ENCODE measurements at places on chromosomes 4 and X.

GRCh38 chr4:169050284-169050683, 40.2 kb upstream of the CBR4 start:
- DNase-seq, result no peak

- no peak for DNase-seq
Measured at GRCh38 chr4:8019396-8020365, 80.0 kb upstream of the AFAP1 start.

DNA sequence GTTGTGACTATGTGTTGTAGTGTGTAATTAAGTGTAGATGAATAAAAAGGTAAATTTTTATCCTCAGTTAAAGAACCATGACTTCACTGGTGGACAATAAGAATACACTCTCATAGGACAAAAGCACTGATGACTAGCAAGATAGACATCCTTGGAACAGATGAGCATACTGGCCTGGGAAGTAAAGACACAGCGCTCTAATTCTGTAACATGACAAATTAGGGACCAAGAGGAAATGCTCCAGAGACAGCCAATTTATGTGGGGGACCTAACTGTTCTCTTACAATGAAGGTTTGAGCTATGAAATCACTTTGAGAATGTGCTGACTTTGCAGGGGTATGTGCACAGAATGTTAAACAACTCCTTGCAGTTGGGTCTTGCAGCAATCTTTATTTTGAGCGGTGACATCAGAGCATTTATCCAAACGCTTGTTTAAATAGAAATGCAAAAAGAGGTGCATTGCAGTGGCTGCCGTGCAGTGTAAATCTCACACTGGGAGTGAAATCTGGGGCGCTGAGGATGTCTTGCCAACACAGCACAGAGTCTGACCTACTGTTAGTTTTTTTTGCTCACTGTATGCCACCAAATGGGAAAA, 109.3 kb downstream of the MAGEC2 start:
- DNase-seq, result no peak

- no peak for DNase-seq
Measured at GRCh38 chr4:185742766-185743165, 69.2 kb downstream of the SORBS2 start.

GRCh38 chr4:13710246-13710885, 82.8 kb upstream of the BOD1L1 start:
- DNase-seq, result no peak

DNA sequence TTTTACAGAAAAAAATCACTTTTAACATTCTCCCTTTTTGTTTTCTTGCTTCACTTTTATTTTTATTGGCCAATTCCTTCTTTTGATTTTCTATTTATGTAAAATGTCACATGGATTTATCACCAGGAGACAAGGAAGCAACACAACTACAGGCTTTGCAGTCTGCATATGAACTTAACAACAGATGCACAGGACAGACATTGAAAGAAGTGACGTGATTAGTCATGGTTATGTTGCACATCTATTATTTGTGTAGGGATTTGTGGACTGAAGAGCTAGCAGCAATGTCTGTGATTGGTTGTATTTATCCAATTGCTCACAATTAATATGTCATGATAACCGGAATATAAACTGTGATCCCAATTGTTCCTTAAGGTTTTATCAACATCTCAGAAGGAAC, 147.8 kb upstream of the KLF3 start:
- DNase-seq, result no peak

GRCh38 chrX:106397788-106398538, 213.8 kb upstream of the RADX start:
- no peak for DNase-seq

GRCh38 chr4:15234856-15235126, 193.0 kb upstream of the C1QTNF7 start:
- no peak for DNase-seq

DNA sequence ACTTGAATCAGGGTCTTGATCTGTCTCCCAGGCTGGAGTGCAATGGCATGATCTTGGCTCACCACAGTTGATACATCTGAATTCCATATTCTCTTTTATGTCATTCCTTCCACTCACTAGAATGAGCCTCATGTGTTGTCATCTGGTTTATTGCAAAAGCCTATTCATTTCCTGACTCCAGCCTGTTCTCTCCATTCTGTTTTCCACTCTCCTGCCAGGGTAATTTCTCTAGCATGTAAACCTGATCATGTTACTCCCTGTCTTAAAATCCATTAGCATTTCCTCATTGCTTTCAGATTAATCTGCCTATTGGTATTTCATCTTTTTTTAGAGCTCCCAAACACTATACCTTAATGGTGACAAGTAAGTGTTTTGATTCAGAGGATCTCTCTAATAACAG, 4.3 kb upstream of the DDX60L start:
- no peak for DNase-seq

Measured in stimulated activated CD8-positive, alpha-beta memory T cell treated with anti-CD3 and anti-CD28 coated beads, Interleukin-15, amount 100 ng/mL, for 48 hours (primary cell).